ENCODE measurements at places on chromosomes 12 and 14.

- no peak for DNase-seq
Observed at GRCh38 chr12:66599816-66600215, 79.1 kb downstream of the GRIP1 start.

- no peak for DNase-seq
Observed at GRCh38 chr12:49228653-49229052, 36.2 kb upstream of the TUBA1C start.

DNA sequence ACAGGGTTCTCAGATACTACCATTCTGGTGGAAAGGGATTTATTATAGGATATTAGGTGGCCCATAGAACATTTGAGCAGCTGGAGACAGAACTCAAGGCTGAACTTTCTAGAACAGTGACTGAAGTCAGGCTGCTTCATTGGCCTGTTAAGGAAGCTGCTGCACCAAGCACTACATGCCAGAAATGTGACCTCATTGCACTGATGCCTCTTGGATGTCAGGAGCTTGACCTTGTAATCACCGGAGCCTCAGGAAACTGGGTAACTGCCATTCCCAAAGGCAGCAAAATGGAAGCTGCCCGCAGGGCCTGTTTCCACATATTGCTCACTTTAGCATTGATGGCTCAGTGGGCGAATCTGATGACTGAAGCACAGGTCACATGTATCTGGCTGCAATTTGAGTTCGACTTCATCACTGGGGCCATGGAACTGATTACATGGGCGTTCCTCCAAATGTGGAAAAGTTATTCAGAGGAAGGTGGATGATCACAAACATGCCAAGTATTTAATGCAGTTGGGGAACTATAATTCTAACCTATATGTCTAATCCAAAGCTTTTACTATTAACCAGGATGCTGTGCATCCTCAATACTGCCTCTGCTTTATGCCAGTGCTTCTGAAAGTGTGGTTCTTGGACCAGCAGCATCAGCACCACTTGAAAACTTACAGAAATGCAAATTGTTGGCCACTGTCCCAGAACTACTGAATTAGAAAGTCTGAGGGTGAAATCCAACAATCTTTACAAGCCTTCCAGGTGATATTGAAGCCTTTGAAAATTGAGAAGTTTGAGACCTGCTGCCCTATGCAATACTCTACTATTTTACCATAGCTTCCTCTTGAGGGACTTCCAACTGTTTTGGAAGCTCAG is 337.2 kb upstream of the NAV3 start:
- DNase-seq = no peak

- DNase-seq = no peak
Observed at GRCh38 chr14:101553393-101553792, 7.9 kb upstream of the DIO3 start.

DNA sequence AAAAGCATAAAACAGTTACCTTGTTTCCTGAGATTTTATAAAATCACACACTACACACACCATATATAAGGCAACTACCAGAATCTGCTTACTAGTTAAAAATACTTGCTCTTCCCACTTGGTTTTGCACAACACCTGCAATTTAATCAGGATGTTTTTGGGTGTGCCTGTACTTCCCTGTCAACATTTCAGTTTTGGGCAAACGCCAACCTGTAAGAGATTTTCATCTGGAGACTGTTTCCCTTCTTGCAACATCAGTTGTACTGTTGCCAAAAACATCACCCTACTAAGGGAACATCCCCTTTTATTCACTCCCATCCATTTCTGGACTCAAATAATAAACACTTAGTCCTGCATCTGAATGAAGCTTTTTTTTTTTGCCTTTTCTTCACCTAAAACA is 172.3 kb downstream of the DUSP6 start:
- no peak for DNase-seq

DNA sequence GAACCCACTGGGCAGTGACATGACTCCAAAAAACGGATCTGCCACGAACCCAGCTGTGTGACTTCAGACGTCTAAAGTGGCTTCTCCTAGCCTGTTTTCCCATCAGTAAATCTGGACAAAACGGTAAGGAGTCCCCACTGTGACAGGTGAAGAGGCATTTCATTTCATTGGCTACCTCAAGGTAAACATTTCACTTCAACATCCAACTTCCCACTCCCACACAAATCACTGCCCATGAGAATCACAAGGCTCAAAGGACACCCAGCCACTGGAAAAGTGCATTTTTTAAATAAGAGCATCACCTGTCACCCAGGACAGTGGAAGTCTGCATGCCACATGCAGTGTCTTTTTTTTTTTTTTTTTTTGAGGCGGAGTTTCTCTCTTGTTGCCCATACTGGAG is 27.9 kb downstream of the HSP90AA1 start:
- no peak for DNase-seq

- DNase-seq = no peak
Observed at GRCh38 chr12:88242571-88242925, 100.4 kb downstream of the TMTC3 start.
